ENCODE measurements at places on chromosomes 3 and 15.
A peak's percentile ranks its signal among the peaks of the same experiment; 100 is the strongest.

- DNase-seq, result no peak
Measured at GRCh38 chr3:13951184-13951583, 71.3 kb upstream of the WNT7A start.

DNA sequence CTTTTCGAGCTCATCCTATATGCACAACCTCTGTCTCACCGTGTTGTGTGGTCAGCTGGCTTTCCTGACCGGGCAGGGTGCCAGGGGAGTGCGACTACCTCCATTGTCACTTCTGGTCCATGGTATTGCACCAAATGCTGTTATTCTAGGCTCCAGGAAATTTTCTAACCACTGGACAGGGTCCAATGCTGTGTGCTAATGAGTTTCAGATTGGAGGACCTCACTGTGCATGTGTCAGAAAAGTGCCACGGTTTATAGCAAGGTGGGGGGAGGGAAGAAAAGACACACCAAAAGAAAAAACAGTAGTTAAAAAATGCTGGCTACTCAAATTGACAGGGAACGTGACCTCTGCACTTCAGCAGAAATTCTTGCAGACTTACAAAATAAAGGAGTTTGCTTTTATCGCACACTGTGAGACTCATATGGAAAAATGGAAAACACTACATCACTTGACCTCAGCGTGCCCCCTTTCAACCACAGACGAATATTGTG lies 480.1 kb downstream of the FOXP1 start:
- no peak for DNase-seq

DNA sequence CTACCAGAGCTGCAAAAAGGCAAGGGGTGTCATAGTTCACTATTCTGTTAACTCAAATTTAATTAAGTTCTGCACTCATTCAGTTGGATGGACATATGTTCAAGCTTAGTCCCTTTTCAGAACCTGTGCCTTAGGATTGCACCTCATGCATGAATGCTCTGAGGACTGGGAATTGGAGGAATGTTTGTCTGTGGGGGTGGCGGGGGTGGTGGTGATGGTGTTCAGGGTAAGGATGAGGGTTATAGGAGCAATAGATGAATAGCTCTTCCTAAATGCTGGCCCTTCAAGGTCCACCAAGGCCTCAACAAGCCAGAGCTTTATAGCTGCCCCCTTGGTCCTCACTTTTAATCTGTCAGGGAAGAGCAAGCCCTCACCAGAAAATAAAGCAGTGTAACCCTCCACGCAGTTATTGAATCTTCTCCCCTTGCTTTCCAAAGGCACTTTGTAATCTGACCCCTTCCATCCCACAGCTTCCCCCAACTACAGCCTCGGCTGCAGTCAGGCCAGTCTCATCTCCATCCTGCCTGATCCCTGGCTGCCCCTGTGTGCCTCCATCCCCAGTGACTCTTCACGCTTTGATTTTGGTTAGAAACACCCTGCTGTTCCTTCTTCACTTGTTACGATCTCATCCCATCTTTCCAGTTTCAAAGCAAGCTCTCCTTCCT lies 221.6 kb upstream of the LMCD1 start:
- no peak for DNase-seq

DNA sequence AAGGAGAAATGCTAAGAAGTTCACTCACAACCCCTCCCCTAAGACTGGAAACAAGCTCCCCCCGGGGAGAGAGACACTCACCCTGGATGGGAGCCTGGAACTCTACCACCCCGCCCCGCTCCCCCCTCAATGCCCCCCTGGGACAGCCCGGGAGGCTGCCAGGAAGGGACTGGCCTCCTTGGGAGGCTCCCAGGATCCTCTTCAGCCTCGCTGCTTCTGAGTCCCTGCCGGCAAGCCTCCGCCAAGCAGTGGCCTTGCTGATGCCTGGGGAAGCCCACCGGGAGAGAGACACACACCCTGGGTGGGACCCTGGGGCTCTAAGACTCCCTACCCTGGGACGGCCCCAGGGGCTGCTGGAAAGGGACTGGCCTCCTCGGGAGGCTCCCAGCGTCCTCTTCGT lies 33.4 kb downstream of the CPEB1 start:
- DNase-seq, result no peak

DNA sequence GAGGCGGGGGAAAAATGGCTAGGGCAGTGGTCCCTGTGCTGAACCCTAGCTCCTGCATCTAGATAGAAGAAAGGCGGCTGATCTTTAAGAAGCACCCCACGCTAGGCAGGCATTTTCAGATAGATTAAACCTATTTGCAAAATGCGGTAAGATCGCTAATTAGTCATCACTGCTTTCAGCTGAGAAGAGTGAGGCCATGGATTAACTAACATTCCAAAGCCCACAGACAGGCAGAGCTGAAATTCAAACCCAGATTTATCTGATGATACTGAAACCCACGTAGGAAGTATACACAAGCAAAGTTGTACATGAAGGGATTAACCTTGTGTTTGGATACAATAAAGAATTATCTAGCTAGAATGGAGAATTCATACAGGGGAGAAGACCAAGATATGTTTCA lies 4.8 kb downstream of the ADPGK start:
- no peak for DNase-seq

- DNase-seq, result no peak
Measured at GRCh38 chr3:181917027-181917426, 205.3 kb downstream of the SOX2 start.

- DNase-seq, result no peak
Measured at GRCh38 chr15:85692321-85692720, 102.4 kb downstream of the KLHL25 start.

- DNase-seq, result no peak
Measured at GRCh38 chr3:148606979-148607378, 90.7 kb upstream of the AGTR1 start.

DNA sequence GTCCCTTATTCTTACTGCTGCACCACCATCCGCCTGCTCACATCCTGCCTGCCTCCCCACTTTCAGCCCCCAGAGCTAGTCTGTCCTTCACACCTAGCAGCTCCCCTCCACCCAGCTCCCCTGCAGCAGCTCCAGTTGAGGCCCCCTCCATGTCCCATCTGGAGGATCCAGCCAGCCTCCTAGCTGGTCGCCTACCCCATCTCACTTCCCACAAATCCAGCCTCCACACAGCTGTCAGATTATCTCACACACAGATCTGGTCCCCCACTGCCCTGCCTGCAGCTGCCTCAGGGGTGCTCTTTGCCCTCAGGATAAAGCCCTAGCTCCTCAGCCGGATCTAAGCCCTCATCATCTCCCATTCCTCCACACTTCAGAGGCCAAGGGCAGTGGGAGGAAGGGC lies 8.8 kb upstream of the SEMA7A start:
- no peak for DNase-seq

DNA sequence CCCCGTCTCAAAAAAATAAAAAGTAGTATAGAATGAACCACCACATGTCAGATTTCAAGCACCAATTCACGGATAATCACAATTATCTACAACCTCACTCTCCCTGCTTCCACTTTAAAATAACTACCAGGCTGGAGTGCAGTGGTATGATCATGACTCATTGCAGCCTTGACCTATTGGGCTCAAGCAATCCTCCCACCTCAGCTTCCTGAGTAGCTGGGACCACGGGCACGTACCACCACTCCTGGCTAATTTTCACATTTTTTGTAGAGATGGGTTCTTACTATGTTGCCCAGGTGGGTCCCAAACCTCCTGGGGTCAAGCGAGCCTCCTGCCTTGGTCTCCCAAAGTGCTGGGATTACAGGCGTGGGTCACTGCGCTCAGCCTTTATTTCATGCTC lies 38.1 kb upstream of the LDHAL6B start:
- DNase-seq, result no peak

DNA sequence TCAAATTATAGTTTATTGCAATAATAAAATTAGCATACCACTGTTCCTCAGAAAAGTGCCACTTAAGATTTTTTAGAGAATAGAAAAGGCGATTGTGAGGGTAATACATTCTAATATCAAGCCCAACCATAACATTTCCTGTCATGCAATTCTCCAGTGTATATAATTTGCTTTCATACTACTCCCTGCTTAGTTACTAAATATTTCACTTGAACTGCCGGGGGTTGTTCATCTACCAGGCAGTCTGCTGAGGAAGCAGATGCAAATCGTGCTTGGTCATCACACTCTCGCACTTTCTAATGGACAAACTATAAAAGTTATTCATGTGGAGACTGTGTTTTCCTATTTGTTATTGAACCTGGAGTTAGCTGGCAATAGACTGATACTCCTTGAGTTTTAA lies 645.6 kb upstream of the CBLB start:
- no peak for DNase-seq

GRCh38 chr3:136929977-136930670 lies 27.7 kb upstream of the IL20RB start:
- no peak for DNase-seq

DNA sequence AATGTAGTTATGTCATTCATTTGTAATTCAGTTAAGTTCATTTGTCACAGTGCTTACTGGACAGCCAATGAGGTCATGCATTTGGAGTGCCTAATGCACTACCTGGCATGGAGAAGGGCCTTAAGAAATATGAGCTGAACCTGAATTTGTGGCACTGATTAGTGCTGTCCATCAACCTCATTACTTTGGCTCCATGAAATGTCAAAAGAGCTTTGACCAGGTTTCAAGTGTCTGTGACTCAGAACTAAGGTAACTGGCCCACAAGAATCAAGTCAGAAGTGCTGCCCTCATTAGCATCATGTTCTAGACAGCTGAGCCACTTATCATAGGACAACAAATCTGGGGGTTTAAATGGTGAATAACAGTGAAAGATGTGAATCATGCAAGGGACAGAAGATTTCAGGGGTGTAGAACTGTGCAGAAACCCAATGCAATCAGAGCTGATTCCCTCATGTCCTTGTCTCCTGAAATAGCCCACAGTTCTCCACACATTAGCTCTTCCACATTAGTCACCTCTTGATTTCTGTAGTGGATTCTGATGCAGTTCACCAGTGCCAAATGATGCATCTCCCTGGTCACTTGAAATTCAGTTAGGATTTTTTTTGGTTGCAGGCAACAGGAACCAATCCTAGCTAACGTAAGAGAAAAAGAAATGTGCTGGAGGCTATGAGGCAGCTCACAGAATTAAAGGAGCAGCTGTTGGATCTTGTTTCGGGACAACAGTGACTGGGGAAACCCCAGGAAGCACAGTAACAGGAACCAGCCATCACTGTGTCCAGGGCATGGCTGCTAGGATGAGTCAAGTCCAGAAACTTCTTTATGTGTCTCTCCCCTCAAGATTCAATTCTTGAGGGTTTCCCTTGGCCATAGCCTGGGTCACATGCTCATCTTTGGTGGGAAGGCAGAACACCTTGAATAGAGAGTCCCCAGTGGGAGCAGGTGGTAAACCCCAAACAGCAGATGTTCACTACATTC lies 38.7 kb downstream of the CHST2 start:
- no peak for DNase-seq

DNA sequence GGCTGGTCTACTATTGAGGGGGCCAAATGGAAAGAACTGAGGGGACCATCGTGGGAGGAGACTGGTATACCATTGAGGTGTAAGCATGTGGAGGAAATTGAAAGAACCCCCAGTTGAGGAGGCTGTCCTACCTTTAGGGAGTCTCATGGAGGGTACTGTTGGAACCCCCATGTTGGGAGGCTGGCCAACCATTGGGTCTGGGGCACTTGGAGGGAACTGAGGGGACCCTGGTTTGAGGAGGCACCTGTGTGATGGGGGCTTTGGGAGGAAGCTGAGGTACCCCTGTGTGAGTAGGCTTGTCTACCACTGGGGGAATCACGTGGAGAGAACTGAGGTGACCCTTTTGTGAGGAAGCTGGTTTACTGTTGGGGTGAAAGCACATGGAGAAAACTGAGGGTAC lies 157.5 kb downstream of the FBLN2 start:
- DNase-seq, result no peak

- DNase-seq, result no peak
Measured at GRCh38 chr3:78322780-78323179, 1282.9 kb downstream of the ROBO2 start.

DNA sequence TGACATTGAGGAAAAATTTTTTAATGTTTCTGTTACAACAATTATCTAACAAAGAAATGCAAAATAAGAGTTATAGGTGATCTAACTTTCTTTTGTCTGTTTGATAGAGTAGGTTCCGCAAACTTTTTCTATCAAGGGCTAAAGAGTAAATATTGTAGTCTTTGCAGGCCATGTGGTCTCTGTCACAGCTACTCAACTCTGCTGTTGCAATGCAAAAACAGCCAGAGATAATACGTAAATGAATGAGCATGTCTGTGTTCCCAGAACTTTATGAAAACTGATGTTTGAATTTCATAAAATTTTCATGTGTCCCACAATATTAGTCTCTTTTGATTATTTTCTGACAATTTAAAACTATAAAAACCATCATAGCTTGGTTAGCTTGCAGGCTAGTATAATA lies 73.3 kb downstream of the SLC24A1 start:
- DNase-seq, result no peak

GRCh38 chr3:149473357-149474249 lies 894 bp upstream of the TM4SF4 start:
- DNase-seq, result no peak

- no peak for DNase-seq
Measured at GRCh38 chr3:140568842-140569520, 108.9 kb upstream of the TRIM42 start.

DNA sequence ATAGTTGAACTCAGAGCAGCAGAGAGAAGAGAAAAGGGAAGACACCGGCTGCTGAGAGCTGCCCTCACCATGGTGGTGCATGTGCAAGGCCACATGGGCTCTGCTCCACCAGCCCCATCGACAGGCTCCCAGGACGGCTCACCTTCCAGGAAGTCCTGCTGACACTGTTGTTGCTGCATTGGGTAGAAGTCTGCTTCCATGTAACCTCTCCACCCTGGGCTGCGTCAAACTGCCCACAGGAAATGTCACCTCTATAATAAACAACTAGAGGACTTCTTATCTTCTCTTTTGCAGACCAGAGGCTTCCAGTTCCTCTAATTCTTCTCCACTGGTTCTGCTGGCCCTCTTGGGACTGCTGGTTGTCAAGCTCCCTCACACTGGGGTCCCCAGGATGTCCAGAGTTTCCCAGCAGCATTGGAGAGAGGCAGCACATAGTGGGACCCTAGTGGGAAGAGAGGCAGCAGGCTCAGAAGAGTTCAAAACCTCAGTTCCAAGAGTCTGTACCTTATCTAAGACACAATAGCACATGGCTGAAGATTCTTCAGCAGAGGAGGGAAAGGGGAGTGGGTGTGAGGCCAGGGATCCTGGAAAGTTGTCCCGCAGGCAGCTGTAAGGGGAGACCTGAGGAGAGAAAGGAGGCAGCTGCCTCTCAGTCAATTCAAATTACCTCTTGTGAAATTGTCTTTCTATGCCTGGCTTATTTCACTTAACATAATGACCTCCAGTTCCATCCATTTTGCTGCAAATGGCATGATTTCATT lies 5.8 kb upstream of the CCR3 start:
- no peak for DNase-seq

DNA sequence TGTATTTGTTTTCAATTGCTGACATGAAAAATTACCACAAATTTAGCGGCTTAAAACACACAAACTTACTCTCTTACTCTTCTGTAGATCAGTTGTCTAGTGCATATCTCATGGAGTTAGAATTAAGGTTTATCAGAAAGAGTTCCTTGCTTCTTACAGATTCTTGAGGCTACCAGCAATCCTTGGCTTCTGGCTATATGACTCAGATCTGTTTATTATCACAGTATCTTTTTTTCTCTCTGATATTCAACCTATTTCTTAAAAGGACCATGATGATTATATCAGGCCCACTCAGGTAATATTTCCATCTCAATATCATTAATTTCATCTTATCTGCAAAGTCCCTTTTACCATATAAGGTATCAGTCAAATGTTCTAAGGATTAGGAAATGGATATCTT lies 263.5 kb upstream of the BCHE start:
- DNase-seq, result no peak

- DNase-seq, result peak; percentile 69
Measured at GRCh38 chr15:52780172-52780980, 9.8 kb downstream of the ONECUT1 start.

- no peak for DNase-seq
Measured at GRCh38 chr3:98799479-98799878, 36.3 kb downstream of the ST3GAL6 start.

Data from activated T-cell treated with anti-CD3 and anti-CD28 coated beads, Interleukin-2, amount 50 U/mL, for 1 hour (primary cell).